Effector memory CD8-positive, alpha-beta T cell (primary cell): ENCODE measurements at places on chromosomes 12 and 14.

DNA sequence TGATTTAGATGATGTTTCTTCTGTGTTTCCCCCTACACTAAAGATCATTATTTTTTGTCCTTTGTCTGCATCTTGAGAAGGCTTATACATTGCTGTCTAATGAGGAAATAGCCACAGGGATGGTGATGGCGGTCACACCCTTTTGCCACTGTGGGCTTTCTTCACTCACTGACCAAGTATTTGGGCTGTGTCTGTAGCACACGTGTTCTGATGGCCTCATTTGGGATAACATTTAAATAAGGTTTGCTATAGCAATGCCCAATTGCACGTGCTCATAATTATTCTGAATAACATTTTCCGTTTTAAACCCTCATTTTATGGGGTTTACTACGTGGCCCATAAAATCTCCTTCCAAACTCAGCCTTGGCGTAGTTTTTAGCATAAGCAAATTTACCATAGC, 230.3 kb upstream of the PRICKLE1 start:
- no peak for DNase-seq

- no peak for DNase-seq
These were observed 214.6 kb downstream of the FLRT2 start for GRCh38 chr14:85744573-85744972.

DNA sequence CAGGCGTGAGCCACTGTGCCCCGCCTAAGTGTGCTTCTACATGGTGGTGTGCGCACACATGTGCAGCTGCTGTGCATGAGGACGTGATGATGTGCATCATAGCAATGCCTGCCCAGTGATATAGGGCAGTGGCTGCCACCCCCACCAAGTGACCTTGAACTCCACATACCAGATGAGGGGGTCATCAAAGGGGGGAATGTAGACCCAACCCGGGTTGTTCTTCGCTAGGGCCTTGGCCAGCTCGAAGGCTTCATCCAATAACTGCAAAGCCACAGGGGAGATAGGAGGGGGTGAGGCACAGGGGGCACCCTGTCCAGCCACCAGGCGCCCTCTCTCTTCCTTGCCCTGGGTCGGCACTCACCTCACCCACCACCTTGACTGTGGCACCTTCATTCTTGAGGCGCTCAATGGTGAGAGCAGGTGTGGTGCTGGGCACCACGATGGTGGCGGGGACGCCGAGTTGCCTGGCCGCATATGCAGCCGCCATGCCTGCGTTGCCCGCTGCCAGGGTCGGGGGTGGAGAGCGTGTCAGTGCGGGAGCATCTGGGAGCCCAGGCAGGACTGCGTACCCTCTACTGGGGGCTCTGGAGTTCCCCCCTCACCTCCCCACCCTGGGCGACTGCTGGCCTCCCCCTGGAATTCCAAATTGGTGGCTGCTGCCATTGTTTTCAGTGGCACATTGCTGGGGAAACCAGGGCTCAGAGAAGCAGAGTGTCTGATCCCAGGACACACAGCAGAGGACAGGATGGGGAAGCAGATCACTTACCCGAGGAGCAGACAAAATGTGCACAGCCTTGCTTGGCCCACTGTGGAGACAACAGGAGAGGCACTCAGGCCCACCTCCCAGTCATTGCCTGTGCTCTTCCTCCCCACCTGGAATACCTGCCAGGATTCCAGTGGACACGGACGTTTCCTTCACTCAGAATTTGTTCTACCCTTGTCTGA, 5.1 kb downstream of the SDS start:
- DNase-seq = no peak

DNA sequence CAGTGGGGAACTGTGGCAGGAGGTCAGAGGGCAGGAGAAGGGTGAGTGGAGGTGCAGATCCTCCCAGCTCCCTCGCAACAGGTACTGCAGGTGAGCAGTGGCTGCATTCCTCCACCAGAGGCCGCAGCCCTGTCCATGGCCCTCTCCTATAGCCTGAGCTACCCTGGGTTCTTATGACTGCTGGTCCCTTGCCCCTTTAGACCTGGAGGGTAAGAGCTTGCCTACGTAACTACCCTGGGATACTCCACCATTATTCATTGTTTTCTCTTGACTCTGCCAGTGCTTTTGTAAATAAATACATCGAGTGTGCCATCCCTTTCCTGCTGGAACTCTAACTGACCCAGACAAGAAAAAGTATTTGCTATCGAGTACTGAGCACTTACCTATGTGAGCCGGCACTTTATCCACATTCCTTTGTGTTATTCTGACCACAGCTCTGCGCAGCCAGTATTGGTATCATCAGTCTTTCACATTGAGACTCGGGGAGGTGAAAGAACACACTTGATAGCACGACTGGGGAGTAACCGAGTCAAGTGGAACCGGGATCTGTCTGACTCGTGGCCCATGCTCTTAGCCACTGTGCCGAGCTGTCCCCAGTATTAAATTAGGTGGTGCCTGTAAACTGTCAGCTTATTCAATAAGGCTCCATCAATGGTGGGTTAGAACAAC, 38.5 kb downstream of the LTBP2 start:
- no peak for DNase-seq

GRCh38 chr12:120718055-120718454, 7.6 kb upstream of the ACADS start:
- no peak for DNase-seq

DNA sequence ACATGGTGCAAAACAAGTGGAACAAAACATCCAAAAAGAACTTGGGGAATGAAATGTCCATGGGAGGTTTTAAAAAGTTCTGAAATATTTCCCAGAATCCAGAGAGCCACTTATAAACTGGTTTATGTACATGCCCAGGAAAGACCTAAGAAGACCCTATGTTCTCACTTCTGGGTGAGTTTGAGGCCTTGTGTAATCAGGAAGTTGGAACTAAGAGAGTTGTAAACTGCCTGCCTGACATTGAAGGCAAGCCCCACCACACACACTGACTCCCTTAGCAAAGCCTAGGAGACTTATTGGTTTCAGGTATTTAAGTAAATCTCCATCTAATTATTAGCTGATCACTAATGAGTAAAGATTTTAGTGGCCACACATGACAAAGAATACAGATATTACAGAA, 142.5 kb downstream of the LRIG3 start:
- DNase-seq = no peak

GRCh38 chr14:53921027-53921426, 35.6 kb downstream of the BMP4 start:
- DNase-seq = no peak

- no peak for DNase-seq
These were observed 129.1 kb upstream of the TMCC3 start for GRCh38 chr12:94779485-94779884.

- DNase-seq = no peak
These were observed 205.7 kb downstream of the ITPR2 start for GRCh38 chr12:26627335-26627734.

- DNase-seq = no peak
These were observed 127.2 kb upstream of the DAAM1 start for GRCh38 chr14:59061292-59061691.

- DNase-seq = no peak
These were observed 45.3 kb downstream of the SLC35F4 start for GRCh38 chr14:57820581-57820980.

DNA sequence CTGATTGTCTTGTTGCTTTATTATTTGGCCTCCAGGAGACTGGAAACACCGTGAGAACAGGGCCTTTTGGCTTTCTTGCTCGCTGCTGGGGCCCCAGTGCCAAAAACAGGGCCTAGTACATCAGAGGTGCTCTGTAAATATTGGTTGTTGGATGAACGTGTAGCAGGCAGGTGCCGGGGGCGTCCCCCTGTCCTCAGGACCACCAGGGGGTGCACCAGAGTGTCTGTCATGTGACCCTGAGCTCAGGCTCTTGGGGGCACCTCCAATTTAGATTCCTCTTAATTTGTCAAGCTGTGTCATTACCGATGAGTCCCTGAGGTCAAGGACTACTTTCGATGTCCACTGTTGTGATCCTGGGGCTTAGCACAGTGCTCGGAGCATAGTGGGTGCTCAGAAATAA, 87.1 kb downstream of the ACACB start:
- DNase-seq = no peak

- no peak for DNase-seq
These were observed 50.5 kb downstream of the HSPB8 start for GRCh38 chr12:119229205-119229604.

DNA sequence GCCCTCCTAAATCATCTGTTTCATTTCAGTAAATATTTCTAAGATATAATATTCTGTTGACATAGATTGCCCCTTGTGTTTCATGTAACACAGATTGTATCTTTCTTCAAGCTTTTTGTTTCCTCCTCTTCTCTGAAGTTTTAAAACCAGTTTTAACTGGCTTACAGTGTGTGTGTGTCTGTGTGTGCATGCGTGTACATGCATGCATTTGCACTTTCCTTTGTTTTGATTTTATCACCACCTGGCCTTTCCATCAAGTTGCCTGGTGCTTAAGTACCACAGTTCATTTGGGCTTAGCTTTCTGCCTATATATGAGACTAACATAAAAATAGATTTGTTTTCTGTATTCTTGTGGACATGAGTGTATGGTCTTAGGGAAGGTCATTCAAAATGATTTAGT, 31.9 kb downstream of the ETNK1 start:
- DNase-seq = no peak

GRCh38 chr12:4569261-4569660, 7.3 kb downstream of the DYRK4 start:
- no peak for DNase-seq
